ENCODE measurements at places on chromosomes 3 and 15. TPM values are rescaled to one million over a fixed set of nuclear protein-coding genes. Genes with fewer than 3 reads are reported as not detected.

GRCh38 chr15:68663526-68663925 is 84.7 kb downstream of the CORO2B start:
- DNase-seq: no peak

DNA sequence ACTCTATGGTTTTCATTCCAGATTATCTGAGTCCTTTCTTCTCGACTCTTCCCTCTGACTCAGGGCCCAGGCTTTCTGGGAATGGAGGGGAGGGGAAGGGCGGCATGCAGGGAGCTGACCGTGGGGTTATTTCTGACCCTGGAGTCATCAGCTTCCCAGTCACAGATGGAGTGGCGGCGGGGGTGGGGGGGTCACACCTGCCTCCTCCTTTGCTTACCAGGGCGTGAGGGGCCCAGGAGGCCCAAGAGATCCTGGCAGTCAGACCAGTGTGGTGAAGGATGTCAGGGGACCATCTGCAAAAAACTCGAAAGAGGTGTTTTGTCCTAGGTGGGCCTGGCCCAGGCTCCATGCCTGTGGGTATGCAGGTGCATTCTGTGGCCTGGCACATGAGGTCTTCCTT is 996 bp upstream of the XIRP1 start:
- no peak for DNase-seq

GRCh38 chr3:97972976-97973375 is 745 bp upstream of the RIOX2 start:
- no peak for DNase-seq

DNA sequence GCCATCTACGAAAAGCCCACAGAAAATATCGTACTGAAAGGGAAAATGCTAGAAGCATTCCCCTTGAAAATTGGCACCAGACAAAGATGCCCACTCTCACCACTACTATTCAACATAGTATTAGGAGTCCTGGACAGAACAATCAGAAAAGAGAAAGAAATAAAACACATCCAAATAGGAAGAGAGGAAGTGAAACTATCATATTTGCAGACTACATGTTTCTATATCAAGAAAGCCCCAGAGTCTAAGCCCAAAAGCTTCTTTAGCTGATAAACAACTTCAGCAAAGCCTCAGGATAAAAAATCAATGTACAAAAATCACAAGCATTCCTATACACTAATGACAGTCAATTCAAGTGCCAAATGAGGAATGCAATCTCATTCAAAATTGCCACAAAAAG is 15.6 kb downstream of the OR5K3 start:
- DNase-seq: no peak

DNA sequence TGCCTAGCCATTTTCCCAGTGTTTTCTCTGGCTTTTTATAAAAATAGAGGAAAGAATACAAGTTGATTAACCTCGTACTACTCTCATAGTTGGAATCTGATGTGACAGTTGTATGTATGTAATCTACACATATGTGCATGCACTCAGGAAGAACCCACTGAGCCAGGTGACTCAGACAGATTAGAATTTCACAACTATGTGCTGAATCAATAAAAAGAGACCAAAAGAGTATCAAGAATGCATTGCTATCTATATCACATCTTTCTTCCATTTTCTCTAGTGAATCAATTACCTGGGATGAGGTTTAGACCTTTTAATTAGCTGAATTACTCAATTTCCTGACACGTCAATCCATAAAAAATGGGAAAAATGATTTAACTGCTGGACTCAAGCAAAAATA is 319.3 kb upstream of the ATP10A start:
- DNase-seq: no peak

GRCh38 chr15:89999676-90000185 is 1.4 kb upstream of the ZNF710 start:
- no peak for DNase-seq

- no peak for DNase-seq
These were observed 7.2 kb downstream of the RPL22L1 start for GRCh38 chr3:170862618-170863374.

- DNase-seq: no peak
These were observed 14.1 kb downstream of the LACTB start for GRCh38 chr15:63135804-63136203.

GRCh38 chr3:107710851-107711250 is 188.1 kb downstream of the BBX start:
- no peak for DNase-seq

DNA sequence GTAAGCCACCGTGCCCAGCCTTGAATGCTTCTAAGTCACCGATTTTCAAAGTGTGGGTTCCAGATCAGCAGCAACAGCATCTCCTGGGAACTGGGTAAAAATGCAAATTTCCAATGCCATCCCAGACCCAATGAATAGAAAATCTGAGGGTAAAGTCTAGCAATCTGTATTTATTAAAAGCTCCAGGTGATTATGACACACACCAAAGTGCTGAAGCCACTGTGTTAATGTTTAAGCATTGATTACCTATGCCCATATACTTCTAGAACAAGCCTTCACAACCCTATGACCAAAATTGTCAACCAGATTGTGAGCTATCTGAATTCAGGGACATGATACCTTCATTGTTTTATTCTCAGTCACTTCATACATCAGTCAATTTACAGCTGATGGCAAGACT is 86.5 kb downstream of the LRRFIP2 start:
- DNase-seq: no peak

- peak; percentile 54 for DNase-seq
These were observed at the start of gene CRTC3 for GRCh38 chr15:90529371-90530249. Gene CRTC3 (plus strand): TSS chr15:90529923. CDS start chr15:90530072, 149 bp downstream.

GRCh38 chr3:118526758-118527513 is 507.7 kb downstream of the IGSF11 start:
- no peak for DNase-seq

GRCh38 chr3:8642001-8642400 is 2.6 kb downstream of the SSUH2 start:
- no peak for DNase-seq

GRCh38 chr15:85588677-85589076 is 206.0 kb downstream of the KLHL25 start:
- no peak for DNase-seq

CACNA2D2 gene
- 0.88 TPM for total RNA-seq

KBTBD13 gene
- total RNA-seq: not detected

IMPG2 gene
- 0.38 TPM for total RNA-seq

ESYT3 gene
- 2.3 TPM for total RNA-seq

GPR62 gene
- total RNA-seq: not detected

MBD4 gene
- total RNA-seq: 45.3 TPM

PRSS50 gene
- not detected for total RNA-seq
